ENCODE measurements at places on chromosomes 16 and 17. TPM values are rescaled to one million over a fixed set of nuclear protein-coding genes. Genes with fewer than 3 reads are reported as not detected.

- no peak for DNase-seq
These were observed 346.6 kb downstream of the SNX29 start for GRCh38 chr16:12323007-12323758.

DNA sequence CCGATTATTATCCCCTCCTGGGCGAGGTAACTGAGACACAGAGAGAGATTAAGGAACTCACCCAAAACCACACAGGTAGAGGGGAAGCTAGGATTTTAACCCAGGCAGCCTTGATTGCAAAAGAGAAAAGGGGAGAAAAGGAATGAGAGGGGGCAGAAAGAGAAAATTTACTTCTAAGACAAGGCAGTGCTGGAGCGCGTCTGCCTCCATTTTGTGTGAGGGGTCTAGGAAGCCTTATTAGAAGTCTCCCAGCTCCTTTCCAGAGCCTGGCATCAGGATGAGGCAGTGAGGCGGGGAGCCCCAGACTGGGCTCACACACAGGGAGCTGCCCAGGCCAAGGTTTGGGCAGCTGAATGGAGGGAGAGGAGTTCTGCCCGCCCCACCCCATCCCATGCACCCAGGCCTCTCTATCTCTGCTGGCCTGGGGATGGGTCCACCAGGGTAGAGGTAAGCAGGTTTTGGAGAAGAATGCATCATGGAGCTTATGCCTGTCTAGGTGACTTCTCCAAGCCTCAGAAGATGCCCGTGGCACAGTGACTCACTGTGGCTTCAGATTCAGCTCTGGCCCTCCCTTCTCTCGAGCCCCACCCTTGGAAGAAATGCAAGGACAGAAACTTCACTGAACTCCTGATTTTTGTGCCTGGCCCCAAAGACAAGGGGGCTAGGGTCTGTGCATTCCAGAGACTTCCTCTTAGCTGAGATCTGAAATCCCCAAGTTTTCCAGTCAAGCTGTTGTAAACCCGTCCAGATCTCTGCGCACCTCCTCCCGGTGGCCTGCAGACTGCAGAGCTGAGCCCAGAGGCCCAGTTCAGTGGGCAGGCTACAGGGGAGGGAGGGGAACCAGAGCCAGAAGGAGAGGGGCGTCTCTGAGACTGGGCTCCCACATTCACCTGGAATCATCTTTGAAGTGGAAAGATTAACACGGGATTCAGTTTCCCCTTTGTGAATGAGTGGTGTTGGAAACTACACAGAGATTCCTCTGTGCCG, 95.1 kb upstream of the CDH5 start:
- no peak for DNase-seq

The CCL17 gene
- total RNA-seq = not detected

DNA sequence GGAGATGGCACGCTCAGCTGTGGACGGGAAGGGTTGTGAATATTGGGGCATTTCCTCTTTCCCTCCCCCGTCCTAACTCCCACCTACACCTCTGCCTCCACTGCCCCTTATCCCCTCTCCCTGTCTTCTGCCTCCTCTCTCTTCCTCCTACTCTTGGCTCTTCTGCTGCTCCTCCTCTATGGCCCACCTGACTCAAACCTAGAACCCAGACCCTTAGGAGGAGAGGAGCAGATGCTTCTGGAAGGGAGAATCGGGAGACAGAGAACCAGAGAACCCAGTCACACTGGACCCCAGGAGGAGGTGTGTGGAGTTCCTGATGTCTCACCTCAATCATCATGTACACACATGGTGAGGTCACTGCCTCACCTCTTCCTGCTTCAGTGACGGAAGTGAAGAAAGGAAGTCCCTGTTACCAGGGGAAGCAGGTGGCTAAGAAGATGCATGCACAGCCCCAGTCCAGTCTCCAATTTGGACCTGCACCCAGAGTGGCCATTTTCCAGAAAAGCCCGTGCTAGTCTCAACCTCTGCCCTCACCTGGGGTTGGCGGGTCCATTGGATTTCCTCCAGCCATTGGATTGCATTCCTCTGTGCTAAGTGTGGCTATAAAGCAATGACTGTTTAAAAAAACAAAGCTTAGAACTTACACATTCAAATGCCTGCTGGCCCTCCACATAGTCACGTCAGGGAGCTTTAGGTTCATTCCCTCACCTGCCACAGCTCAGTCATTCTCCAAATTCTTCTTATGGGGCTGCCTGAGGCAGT, 4.0 kb downstream of the RNF222 start:
- no peak for DNase-seq

DNA sequence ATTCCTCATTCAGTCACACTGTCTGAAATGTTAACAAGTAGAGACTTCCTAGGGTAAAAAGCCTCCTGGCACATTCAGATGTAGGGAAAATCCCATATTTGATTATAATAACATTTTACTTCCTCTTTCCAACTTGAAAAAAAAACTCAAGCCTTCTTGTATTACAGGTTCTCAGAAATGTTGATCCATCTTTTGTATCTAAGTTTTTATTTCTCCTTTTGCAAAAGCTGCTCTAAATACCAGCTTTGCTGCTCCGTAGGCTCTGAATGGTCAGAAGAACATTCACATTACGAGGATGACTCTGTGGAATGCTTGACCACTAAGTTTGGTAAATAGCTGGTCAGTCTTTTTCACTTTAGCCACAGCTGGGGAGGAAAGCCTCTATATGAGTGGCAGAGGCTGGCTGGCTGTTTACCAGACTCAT, 13.2 kb upstream of the HEATR6 start:
- no peak for DNase-seq

The TLCD3B gene
- 0.07 TPM for total RNA-seq

DNA sequence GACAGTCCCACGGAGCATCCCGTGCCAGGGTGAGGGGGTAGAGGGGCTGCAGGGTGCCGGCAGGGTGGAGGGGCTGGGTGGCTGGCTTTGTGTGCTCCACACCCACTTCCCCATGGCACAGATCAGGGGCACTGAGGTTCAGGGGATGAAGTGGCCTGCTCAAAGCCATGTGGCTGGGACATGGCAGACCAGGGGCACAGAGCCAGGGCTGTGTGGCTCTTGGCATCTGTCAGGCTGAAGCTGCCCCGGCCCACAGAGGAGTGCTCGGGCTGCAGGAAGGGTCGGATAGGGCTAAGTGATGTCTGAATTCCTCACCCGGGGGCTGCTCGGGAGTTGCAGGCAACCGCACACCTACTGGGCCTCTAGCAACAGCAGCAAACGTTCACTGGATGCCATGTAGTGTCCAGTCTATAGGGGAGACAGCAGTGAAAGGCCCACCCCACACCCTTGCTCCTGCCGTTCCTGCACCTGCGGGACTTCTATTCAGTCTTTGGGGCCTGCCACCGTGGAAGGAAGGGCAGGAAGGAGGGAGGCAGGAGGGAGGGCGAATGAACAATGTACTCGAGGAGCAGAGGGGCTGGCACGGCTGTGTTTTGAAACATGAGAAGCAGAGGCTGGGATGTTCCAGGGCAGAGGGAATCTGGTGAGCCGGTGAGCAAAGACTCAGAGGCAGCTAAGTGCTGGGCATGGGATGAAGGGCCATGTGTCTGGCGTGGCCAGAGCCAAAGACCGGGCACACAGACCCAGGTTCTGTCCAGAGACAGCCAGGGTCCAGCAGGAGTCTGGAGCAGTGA, 15.1 kb downstream of the SLC5A10 start:
- no peak for DNase-seq

The CCL2 gene
- total RNA-seq = not detected

DNA sequence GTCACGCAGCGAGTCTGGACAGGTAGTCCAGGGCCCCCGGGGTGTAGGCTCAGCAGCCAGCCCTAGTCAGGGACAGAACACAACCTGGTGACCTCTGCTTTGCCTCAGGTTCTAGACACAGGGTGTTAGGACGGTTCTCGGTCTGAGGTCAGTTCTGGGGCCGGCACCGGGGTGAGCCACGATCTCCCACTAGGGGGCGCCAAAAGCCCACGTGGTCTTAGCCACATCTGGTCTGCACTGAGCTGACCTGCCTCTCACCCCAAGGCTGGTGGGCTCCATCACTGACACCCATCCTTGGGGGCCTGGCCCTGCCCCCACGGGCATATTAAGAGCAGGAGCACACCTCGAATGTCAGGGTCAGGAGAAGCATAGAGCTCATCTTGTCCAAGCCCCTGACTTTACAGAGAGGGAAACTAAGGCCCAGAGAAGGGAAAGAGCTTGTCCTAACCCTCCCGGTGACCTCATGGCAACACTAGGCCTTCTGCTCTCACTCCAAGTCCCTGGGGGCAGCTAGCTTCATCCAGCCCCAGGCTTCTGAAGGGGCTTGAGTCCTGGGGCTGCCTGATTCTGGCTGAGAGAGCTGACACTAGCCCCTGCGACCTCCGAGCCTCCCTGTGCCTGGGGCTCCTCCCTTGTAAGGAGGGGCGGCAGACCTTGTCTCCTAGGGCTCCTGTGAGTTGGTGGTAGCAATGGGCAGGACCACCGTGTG, 9.0 kb downstream of the SLC5A10 start:
- DNase-seq = peak; percentile 65

- peak; percentile 88 for DNase-seq
These were observed 9.8 kb downstream of the SLC16A3 start for GRCh38 chr17:82238472-82239201.

GRCh38 chr17:42010898-42011516, 6.2 kb downstream of the DNAJC7 start:
- DNase-seq = no peak

- DNase-seq = no peak
These were observed 22.3 kb downstream of the UNC45B start for GRCh38 chr17:35169835-35170363.

DNA sequence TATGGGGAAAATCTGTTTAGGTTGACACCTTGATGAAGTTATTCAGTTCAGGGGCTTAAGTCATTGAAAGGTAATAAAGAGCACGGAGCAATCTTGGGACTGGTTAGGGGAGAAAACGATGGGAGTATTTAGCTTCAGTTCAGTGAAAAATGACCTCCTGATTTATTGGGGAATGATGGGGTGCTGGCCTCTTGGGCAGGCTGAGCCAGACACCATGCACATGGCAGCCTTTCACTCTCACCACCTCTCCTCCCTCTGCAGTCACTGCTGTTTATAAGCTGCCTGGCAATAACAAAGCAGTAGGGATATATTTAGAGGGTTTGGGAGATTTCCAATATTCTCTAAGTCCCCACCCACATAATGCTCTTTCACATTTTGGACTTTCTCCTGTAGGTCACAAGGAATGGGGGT, 140.5 kb upstream of the HS3ST2 start:
- no peak for DNase-seq

DNA sequence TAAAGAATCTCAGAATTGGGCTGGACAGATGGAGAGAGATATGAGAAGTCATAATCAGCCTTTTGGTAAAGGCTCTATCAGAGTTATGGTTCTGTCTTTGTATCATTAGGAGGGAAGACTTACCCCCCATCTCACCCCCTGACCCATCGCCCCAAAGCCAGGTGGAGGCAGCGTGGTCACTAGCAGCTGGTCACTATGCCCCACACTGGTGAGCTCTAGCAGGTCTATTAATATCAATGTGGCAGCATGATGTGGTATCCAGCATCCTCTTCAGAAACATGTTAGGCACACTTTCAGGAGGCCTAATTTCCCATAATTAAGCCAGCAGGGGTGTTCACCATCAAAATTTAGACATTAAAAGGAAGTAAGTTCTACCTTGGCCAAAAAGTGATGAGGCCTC, 183.8 kb upstream of the COX10 start:
- DNase-seq = no peak

- no peak for DNase-seq
These were observed 18.5 kb downstream of the ANKRD40 start for GRCh38 chr17:50689251-50689650.

GRCh38 chr17:78411241-78411857, 32.9 kb downstream of the PGS1 start:
- DNase-seq = no peak

- peak; percentile 48 for DNase-seq
These were observed 5.3 kb upstream of the HS3ST6 start for GRCh38 chr16:1923299-1924034.

The WDR59 gene
- total RNA-seq = 19.7 TPM

The ASGR1 gene
- not detected for total RNA-seq

- no peak for DNase-seq
These were observed 51.3 kb downstream of the SCNN1B start for GRCh38 chr16:23353440-23353839.

DNA sequence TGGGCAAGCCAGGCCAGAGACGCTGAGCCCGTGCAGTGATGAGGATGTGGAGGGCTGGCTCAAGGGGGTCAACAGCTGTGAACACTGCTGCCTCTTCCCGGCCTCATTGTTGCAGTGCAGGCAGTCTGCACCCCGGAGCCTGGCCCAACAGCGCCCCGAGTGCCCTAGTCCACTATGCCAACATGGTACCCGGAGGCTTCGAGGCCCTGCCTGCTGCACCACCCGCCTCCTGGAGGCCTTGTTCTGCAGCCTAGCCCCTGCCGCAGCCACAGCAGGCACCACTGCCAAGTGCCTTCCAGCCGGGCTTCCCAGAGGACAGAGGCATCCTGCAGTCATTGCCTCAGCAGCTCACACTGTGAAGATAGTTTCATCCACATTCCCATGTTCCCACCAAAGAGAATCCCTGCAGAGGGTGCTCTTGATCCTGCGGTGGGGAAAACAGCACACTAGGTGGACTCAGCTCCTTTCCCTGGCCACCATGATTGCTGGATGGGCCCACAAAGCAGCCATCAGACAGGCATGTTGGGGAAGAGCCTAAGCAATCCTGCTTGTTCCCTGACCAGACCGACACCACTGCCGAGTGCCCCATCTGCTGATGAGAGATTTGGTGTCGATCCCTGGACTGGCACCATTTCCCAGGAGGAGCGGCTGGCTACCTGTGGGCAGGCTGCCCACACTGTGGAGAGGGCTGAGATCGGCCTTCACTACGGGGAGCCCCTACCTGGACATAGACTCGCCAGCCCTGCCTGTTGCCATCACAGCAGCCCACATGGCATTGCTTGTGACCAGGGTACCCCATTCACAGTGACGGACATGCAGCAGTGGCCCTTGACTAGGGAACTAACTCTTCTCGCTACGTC, 44.9 kb downstream of the USP22 start:
- DNase-seq = no peak
